Activated CD4-positive, alpha-beta T cell treated with anti-CD3 and anti-CD28 coated beads for 48 hours (primary cell): ENCODE measurements at places on chromosomes 6 and 20.

DNA sequence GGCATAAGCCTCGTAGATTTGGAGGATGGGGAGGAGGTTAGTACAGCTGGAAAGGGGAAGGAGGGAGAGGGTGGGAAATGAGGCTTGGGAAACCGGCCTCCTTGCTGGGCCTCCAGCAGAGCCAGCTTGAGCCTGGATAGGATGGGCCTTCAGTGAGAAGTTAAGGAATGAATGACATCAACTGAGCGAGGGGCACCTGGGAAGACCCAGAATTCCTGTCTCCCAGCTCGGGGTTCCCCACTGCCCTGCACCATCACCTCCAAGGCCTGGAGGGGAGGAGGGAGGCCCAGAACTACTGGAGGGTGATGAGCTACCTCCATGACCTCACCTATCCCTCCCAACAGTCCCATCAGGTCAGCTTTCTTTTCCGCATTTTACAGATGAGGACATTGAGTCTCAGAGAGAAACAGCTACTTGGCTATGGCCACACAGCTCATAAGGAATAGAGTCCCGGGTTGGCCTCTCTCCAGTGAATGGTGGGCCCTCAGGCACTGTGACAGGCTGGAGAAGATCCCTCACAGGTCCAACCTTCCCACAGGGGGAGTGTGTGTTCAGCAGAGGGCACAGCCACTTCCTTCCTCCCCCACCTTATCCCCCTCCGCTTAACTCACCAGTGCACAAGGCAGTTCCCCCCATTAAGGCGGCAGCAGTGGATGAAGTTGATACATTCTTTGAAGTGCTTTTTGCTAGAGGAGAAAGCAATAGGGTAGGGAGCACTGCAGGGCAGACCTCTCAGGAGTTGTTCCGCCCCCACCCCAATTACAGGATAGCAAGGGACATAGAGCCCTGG lies 6.8 kb downstream of the DUSP15 start:
- no peak for DNase-seq

DNA sequence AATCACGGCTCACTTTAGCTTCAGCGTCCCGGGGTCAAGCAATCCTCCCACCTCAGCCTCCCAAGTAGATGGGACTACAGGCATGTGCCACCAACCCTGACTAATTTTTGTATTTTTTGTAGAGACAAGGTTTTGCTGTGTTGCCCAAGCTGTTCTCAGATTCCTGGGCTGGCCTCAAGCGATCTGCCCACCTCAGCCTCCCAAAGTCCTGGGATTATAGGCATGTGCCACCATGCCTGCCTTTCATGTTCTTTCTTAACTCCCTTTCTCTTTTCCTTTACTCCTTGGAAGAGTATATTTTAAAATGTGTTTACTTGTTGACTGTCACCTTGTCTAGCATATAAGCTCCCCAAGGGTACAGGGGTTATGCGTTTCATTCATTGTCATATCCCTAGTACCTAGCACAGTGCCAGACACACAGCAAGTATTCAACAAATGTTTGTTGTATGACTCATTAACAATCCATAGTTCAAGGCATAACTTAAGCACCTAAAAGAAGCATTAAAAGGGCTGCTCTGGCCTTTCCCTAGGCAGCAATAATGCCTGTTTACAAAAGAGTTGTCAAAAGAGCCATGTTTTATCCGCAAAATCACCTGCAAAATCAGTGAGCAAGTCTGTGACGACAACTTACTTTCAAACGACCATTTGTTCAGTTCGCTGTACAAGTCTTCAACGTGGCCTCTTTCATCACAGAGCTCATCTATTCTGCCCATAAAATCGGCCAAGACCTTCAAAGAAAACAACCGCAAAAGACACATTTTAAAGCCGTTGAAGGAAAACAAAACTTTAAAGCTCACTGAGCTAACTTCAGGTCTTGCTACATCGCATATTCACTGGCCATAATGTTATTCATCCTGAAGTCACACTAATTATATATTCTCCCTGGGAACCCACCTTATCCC lies 4.6 kb downstream of the CYP24A1 start:
- no peak for DNase-seq

DNA sequence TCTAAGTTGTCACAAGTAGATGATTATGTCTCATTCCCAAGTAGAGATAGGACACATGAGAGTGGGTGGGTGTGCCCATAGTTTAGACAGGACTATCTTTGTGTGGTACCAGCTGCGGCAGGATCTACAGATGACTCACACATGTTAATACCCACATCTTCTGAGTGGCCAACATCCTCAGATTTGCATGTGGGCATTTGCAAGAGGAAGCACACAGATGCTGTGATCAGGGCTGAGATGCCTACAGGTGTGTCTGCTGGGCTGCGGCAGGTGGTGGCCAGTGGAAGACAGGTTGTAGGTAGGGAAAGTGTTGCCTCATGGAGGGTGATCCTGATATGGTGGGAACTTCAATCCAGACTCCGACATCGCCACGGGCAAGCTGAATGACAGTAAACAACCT lies 50.8 kb downstream of the UTRN start:
- no peak for DNase-seq

GRCh38 chr6:142187209-142187608 lies 40.1 kb downstream of the VTA1 start:
- DNase-seq, result no peak

- DNase-seq, result no peak
These were observed 206.3 kb downstream of the PREX1 start for GRCh38 chr20:48621376-48622078.
